ENCODE measurements at places on chromosomes 12 and 14.
A peak's percentile ranks its signal among the peaks of the same experiment; 100 is the strongest.

- ATAC-seq, result no peak
Observed at GRCh38 chr14:61586544-61587055, 108.7 kb upstream of the HIF1A start.

GRCh38 chr12:116155383-116155782 lies 122.1 kb downstream of the MED13L start:
- ATAC-seq, result no peak

DNA sequence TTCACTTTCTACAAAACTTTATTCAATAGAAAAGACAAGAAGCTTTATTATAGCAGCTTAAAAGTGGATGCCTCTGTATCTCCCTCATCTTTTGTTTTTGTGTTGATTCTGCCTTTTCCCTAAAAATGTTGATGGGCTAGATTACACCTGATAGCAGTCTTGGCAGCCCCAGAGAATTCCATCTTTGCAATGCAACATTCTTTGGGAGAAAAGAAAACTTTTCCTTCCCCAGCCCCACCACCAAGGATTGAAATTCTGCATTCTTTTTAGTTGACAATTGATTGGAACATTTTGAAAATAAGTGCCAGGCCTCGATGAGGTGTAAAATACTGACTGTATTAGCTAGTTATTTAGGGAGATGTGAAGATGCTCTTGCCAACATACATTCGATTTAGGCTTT lies 306.8 kb upstream of the G2E3 start:
- no peak for ATAC-seq

DNA sequence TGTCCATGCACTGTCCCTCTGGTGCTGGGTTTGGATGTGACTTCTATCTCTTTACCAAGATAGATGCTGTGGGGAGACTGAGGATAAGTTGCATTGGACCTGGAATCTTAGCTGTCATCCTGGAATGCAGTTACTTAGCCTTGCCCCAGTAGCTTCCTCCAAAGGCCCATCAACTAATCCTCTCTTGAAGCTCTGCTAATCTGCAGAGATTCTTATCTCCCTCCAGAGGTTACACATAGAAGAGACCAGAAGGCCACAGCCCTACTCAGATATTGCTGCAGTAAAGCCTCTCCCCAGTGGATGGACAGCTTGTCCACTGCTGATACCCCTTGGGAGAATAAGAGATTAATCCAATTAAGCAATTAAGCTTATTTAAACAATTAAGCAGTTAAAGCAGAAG lies 867.2 kb downstream of the BCL11B start:
- ATAC-seq, result no peak

DNA sequence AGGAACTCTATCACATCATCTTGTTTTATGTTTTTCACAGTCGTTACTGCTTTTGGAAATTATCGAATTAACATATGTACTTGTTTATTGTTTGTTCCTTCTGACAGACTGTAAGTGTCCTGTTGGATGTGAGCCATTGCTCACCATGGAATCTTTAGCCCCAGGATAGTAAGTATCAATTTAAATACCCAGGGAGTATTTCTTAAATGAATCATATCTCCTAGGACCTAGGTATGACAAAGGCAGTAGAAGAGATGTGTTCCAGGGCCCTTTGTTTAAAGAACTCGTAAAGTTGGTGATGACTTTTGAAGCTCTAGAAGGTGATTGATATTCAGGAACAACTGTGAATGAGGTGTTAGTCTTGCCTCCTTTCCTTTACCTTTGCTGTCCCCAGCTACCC lies 30.3 kb upstream of the STRAP start:
- no peak for ATAC-seq

- no peak for ATAC-seq
Observed at GRCh38 chr14:53962953-53963319, 6.3 kb upstream of the BMP4 start.

- ATAC-seq, result no peak
Observed at GRCh38 chr14:101557811-101558738, 3.2 kb upstream of the DIO3 start.

DNA sequence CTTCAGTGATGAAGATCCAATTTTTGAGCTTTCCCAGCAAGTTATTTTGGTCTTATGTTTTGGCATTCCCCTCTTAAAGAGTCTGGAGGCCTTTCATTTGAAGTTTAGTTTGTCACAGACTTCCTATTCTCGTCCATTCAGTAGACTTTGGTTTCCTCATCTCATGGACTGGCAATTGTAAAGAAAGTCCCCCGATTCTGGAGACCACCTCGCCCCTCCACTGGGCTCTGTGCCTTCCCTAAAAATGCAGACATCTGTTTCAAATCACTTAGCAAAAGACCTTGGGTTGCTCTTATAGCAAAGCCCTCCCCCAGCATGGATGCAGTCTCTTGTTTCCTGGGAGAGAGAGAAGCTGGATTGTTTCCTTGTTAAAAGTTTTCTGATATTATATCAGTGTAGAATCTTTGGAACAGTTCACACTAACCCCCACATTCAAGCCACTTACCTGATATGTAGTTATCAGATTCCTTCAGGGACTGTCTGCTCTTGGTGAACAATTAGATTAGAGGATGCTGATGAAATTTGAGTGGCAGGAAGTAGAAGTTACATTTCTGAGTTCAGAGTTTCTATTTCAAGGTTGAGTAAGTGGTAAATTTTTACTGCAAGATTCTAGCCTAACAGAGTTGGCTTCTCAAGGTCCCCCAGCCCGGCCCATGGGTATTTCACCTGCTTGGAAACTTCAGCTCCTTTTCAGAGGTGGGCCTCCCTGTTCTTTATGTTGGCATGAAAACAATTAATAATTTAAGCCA lies 56.3 kb downstream of the PLXNC1 start:
- no peak for ATAC-seq

DNA sequence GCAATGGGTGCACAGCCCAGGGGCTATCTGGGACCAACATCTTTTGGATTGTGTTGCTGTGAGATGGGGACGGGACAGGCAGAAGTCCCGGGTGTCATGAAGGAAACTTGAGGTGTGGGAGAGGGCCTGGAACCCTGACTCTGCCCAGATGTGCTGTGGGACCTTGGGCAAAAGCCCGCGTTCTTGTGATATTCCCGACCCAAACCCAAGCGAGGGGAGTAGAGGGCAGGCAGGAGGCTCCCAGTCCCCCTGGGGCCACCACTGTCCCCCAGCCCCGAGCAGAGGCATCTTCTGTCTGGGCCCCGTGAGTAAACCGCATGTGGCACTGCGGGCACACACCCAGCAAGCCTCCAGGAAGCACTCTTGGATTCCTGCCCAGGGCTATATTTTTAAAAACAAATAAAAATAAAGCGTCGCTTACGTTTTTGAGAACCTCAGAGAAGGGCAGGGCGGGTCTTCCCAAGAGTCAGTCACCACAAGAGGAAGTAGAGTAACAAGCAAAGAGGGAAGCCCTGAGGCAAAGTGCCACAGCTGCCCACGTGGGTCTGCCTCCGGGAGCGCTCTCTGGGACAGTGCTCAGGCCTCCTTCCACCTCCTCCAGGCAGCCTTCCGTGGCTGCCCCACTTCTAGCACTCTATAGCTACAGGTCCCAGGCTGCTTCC lies 39.5 kb downstream of the BEGAIN start:
- ATAC-seq, result peak; percentile 26

DNA sequence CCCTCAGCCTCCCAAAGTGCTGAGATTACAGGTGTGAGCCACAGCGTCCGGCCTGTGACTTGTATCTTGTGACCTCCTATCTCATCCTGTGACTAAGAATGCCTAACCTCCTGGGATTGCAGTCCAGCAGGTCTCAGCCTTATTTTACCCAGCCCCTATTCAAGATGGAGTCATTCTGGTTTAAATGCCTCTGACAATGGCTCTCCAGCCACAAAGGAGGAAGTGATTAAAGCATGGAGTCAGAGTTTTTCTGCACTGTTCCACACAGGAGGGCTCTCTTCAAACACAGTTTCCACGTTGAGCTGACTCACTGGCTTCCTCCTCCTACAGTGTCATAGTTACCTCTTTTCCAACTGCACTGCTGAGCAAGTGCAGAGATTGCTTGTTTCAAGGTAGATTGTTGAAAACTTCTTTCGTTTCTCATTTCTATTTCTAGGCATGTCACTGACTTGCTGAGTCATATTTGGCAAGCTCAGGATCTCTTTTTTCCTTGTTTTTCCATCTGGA lies 383.8 kb downstream of the PCNX1 start:
- ATAC-seq, result peak; percentile 74

DNA sequence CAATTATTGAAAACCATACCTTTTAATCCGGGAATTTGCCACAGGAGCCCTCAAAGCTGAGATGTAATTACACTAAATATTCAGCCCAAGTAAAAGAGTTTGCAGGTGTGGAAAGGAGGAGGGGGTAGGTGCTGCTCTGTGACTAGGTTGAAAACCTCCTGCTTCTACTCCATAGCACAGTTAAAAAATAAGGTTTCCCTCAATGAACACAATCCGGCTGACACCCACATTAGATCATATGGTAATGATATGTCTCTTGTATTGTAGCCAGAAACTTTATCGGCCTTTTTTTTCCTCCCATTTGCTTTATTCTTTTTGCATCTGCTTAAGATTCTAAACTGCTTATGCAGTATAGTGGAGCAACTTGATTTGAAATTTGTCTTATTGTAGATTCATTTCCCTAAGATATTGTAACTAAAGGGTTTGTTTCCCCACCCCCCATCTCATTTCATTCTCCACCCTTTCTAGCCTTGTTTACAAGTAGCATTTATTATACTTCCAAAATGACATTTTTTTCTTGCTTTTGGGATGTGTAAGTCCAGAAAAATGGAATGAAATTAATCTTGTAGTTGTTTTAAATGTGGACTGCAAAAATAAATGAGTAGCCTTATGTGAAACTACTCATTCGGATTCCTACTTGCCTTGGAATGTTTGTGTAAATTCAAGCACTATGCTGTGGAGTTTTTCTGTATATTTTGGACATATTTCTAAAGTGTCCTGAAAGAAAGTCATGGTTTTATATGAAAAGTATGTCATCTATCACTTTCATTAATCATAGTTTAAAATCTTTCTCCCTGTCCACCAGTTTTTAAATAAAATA lies at the start of gene DCN:
Gene DCN (minus strand): TSS at position 182 of the 820 bp plus-strand sequence. CDS start 4,265 bp downstream, outside the sequence.
- ATAC-seq, result no peak

- no peak for ATAC-seq
Observed at GRCh38 chr12:127648321-127648720, 618.6 kb upstream of the TMEM132C start.

GRCh38 chr12:84919271-84919670 lies 6.7 kb upstream of the SLC6A15 start:
- ATAC-seq, result no peak

- no peak for ATAC-seq
Observed at GRCh38 chr12:103140286-103140685, 182.8 kb downstream of the ASCL1 start.
